AG04449 (cell line): ENCODE measurements at places on chromosomes 12 and 14.

- DNase-seq = no peak
These were observed 848.7 kb upstream of the FOXG1 start for GRCh38 chr14:27917896-27918295.

- DNase-seq = no peak
These were observed 241.3 kb upstream of the GRIP1 start for GRCh38 chr12:66920205-66920604.

DNA sequence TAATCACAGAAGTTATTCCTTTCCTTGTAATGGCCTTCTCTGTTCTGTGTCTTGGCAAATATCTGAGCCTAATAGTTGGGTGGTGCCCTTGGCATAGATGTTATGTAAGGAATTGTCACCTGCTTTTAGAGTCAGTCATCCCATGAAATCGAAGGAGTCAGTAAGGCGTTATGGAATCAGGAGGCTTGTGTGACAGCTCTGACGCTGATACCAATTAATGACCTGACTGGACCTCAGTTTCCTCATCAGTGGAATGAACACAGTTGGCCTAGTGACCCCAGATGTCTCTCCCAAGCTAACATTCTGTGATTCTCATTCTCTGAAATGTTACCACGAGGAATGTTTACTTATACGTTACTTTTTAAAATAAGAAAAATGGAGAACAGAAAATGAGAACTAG is 32.1 kb downstream of the TXNRD1 start:
- no peak for DNase-seq

- DNase-seq = no peak
These were observed 18.2 kb upstream of the IFT81 start for GRCh38 chr12:110105986-110106385.

DNA sequence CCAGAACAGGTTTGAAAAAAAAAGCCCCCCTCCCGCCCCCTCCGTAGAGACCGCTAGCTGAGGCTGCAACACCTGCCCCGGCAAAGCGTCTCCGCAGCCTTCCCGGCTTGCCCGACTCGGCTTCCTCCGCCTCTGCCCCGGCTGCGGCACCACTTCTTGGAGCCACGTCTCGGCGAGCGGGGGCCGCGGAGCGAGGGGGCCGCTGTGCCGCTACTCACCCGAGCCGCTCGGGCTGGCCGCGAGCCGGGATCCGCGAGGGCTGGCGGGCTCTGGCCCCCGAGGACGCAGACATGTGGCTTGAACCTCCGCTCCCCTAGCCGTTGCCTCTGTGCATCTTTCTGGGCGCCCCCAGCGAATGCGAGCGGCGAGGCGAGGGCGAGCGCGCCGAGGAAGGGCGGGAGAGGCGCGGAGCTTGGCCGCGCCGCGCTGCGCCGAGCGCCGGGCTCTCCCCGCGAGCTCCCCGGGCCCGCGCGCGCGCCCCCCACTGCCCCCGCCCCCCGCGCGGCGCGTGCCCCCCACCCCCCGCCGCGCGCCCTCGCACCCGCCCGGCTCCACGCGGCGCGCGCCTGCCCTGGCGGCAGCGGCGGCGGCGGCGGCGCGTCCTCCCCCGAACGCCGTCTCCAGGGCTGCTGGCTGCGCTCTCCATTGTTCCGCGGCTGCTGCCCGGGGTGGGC is 249.5 kb downstream of the APAF1 start:
- no peak for DNase-seq

GRCh38 chr14:54881235-54881760 is 21.3 kb downstream of the GCH1 start:
- no peak for DNase-seq

GRCh38 chr12:52524241-52524897 is 4.2 kb upstream of the KRT5 start:
- DNase-seq = no peak

DNA sequence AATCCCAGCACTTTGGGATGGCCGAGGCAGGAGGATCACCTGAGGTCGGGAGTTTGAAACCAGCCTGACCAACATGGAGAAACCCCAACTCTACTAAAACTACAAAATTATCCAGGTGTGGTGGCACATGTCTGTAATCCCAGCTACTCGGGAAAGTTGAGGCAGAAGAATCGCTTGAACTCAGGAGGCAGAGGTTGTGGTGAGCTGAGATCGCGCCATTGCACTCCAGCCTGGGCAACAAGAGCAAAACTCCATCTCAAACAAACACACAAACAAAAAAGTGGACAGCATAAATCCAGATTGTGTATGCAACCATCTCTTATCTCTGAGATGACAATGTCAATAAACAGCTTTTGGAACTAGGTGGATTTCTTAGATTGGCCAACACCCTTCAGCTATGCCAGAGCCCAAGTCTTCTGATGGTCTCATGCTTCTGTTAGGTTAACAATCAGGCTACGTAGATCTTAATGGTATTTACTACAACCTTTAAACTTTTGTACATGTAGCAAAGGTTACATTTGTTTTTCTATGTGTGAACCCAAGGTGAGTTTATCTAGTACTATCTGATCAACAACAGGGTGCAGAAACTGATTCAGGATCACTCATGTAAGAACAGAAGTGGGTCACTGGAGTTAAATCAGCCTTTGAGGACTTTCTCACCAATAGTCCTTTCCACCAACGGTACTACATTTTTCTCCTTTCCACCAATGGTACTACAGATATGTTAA is 73.7 kb downstream of the DUSP16 start:
- no peak for DNase-seq

DNA sequence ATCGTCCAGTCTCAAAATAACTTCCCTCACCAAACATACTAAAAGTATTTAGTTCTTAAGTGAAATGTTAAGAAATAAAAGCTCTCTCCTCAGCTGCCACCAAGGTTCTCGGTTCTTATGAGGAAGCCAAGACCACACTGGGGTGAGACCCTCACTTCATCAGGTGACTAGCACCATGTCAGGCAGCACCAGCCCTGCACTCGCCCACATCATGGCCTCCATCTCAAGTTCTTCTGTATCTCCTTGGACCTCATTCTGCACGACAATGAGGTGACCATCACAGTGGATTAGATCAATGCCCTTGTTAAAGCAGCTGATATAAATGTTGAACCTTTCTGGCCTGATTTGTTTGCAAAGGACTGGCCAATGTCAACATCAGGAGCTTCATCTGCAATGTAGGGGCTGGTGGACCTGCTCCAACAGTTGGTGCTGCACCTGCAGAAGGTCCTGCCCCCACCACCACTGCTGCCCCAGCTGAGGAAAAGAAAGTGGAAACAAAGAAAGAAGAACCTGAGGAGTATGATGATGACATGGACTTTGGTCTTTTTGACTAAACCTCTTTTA is 12.4 kb downstream of the SEC23A start:
- no peak for DNase-seq

- DNase-seq = no peak
These were observed 56.7 kb upstream of the KCNMB4 start for GRCh38 chr12:70309348-70309747.

- no peak for DNase-seq
These were observed 34.7 kb upstream of the NRXN3 start for GRCh38 chr14:78135450-78135891.

- no peak for DNase-seq
These were observed 10.7 kb upstream of the TBC1D30 start for GRCh38 chr12:64813723-64814122.

- DNase-seq = no peak
These were observed 1122.1 kb upstream of the SEL1L start for GRCh38 chr14:82655770-82656169.

GRCh38 chr14:90383731-90384542 is 12.9 kb upstream of the CALM1 start:
- no peak for DNase-seq

DNA sequence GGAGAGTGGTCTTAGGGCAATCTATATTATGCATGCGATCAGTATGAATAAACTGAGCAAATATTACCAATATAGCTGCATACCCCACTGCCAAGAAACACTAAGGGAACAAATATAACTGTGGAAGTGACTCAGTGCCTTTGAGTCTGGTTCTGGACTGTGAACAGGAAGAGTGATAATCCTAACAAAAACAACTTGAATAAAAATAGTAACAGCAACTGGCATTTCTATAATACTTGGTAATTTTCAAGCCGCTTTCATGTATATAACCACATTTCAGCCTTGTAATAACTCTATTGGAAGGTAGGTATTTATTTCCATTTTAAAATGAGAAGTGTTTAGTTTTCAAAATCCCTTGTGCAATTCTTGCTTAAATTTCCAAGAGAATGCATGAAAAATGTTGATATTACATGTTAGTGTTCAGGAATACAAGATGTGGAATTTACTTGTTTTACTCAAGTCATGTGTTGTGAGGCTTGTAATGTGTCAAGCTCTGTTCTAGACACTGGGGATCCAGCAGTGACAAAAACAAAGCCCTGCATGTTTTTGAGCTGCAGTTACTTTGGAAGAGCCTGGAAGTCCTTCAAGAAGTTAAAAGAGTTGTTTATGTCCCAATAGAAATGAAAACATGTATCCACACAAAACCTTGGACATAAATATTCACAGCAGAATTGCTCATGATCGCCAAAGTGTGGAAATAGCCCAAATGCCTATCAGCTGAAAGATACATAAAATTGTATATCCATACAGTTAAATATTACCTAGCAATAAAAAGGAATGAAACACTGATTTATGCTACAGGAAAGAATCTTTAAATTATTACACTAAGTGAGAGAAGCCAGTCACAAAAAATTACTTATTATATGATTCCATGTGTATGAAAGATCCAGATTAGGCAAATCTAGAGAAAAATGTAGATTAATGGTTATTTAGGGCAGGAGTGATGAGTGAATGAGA is 338.1 kb upstream of the TMEM132C start:
- peak; percentile 58 for DNase-seq

GRCh38 chr12:121423682-121424623 is 24.0 kb downstream of the RNF34 start:
- no peak for DNase-seq

GRCh38 chr14:100674897-100675619 is 51.6 kb upstream of the DLK1 start:
- no peak for DNase-seq

GRCh38 chr14:101843665-101844064 is 82.2 kb downstream of the PPP2R5C start:
- no peak for DNase-seq

DNA sequence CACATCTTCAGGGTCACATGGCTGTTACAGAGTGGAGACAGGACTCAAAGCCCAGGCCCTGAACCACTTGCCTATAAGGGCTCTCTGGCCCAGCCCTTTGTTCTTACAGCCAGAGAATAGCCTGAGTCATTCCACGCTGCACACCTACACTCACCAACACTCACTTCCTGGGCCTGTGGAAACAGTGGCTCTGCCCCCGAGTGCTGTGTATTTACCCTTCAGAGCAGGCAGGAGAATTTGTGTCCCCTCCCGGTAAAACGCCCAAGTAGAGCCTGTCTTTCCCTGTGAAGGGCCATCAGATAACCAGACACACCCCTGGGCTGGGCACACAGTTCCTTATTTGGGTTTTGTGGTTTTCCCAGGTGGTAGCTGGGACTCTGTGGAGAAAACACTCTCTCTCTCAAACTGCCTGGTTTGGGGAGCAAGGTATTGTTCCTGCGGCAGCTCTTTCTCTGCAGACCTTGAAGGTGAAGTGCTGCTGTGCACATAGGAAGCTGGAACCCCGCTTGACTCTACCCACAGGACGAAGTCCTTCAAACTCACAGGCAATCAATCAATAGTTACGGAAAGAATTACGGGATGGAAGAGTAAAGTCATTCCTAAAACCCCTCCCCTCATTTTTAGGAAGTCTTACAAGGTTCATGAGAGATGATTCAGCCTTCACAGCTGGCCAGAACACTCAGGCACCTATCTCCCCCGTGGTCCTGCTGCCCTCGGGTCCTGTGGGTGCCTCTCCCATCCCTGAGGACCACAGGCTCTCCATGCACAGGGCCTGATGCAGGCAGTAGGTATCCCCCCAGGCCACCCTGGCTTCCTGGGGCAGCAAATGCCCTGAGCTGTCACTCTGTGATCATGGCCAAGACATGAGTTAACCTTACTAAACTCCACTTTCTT is 20.3 kb downstream of the FIGNL2 start:
- no peak for DNase-seq

DNA sequence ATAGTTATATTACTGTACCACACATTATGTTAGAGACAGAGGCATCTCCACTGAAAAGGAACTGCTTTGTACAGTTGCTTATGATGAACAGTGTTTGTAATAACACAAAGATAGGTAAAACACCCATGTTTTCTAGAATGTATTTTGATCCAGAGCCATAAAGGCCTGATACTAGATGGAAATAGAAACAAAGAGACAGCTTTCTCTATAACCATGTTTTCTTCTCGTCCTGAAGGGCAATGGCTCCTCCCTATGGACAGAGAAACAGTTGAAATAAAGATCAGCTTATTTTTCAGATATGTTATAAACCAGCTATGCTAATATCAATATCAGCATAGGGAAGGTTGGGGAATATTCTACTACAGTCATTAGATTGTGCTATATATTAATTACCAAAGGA is 109.2 kb downstream of the ATXN7L3B start:
- DNase-seq = no peak

DNA sequence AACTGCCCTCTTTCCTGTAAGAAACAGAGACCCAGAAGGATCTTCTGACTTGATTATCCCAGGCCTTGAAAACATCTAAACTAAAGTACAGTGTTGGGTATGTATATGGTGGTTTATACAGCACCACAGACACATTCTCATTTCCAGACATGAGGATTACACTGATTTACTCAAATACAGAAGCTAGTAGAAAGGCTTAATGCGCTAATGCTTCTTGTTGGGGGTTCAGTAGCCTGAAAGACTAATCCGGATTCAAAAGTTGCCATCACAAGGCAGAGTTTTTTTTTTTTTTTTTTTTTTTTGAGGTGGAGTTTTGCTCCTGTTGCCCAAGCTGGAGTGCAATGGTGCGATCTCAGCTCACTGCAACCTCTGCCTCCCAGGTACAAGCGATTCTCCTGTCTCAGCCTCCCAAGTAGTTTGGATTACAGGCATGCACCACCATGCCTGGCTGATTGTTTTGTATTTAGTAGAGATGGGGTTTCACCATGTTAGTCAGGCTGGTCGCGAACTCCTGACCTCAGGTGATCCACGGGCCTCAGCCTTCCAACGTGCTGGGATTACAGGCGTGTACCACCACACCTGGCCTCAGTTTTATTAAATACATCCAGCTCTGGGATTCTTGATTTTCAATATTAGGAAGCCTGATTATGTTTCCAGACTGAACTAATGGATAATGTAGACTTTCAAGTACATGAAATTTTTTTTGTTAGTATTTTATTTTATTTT is 46.3 kb upstream of the HECTD1 start:
- DNase-seq = no peak

GRCh38 chr14:58628406-58628805 is 9.4 kb upstream of the DACT1 start:
- DNase-seq = no peak
